Activated CD4-positive, alpha-beta memory T cell treated with anti-CD3 and anti-CD28 coated beads for 36 hours (primary cell): ENCODE measurements at places on chromosomes 1 and 21. TPM values are rescaled to one million over a fixed set of nuclear protein-coding genes. Genes with fewer than 3 reads are reported as not detected.

DNA sequence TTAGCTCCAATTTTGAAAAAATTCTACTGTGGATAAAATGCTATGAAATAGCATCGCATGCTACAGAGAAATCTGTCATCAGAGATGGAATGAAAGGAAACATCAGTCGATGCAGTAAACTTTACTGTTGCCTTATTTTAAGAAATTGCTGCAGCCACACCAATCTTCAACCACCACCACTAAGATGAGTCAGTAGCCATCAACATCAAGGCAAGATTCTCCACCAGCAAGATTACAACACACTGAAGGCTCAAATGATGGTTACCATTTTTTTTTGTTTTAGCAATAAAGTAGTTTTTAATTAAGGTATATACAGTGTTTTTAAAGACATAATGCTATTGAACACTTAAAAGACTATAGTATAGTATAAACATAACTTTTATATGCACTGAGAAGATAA is 95.6 kb upstream of the JUN start:
- DNase-seq, result no peak

Gene C1orf53
- total RNA-seq, result 0.58 TPM

Gene ARHGAP29
- 0.38 TPM for total RNA-seq

Gene MTARC2
- total RNA-seq, result not detected

DNA sequence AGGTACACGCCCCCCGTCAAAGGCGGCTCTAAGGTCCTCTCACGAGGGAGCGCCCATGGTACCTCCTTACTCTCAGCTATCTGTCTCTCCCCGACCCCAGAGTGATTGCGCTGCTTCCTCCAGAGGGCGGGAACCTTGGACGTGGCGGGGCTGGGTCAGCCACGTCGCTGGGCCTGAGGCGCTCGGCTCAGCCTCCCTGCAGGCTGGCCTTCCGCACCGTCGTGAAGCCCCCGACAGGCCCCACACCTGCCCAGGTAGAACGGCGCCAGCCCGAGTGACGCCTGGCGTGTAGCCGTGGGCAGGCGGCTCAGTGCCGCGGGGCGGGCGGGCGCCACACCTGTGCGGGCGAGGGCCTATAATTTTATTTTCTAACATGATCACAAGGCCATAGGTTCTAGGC is 122.2 kb upstream of the BEND5 start:
- DNase-seq, result no peak

DNA sequence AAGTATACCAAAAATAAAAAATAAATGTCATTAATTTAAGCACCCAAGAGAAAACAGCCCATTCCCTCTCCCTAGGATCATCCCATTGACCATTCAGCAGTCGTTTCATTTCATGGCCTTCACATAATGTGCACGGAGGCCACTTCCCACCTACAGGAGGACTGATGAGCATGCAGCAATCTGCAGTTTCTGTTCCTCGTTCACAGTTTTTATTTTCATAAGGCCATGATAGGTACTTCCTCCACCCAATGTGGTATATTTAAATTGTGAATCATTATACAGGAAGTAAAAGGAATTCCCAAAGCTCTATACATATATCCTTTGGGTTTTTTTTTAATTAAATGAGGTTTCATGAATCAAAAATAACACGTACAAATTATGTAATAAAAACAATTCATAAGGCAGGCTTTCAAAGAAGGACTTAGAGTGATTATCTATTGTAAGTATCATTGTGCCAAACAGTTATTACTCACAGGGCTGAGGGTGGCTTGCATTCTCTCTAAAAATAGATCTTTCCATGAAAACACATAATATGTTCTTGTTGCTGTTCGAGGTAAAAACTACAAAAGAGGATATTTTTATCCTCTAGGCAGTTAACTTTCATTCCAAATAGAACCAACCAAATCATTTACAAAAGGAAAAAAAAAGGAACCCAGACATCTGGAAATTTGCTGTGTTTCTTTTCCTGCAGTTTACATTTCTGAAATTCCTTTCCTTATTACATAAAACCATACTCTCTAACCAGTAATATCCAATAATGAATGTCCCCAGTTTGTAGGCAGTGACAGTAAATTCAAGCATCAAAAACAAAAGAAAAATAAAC is 27.5 kb upstream of the SLC44A3 start:
- no peak for DNase-seq

GRCh38 chr21:29939104-29939923 is 482 bp downstream of the GRIK1 start:
- DNase-seq, result no peak

DNA sequence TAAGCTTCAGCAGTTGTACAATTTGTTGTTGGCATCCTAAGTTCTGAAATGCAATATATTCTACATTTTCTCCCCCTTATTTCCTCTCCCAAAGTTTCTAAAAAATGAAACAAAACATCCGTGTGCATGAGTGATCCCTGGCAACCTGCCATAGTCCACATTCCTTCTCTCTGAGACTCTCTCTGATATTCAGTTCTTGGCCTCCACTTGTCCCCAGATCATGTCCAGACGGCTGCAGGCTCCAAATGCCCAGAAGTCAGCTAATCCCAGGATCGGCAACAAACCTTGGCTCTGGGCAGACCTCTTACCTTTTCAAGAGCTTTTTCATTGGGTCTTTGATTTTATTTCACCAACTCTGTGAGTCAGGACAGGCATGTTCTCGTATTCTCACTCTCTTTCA is 187.8 kb downstream of the ETS2 start:
- DNase-seq, result no peak

DNA sequence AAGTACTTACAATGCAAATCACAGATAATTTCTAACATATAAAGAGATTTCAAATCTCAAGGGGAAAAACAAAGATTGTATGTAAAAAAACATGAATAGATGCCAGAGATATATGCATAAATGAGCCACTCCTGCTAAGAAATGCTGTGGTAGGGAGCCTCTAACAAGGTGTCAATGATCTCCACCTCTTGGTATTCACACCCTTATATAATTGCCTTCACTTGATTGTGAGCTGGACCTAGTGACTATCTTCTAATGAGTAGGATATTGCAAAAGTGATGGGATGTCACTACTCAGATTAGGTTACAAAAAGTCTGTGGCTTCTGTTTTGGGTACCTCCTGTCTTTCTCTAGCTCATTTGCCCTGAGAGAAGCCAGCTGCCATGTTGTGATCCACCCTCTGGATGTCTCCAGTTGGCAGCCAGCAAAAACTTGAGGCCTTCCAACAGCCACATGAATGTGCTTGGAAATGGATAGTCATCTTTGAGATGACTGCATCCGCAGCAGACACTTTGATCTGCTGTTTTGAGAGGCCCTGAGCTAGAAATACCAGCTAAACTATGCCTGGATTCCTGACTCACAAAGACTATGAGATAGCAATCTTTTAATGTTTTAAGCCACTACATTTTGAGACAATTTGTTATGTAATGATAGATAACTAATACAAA is 196.1 kb upstream of the FGGY start:
- no peak for DNase-seq

DNA sequence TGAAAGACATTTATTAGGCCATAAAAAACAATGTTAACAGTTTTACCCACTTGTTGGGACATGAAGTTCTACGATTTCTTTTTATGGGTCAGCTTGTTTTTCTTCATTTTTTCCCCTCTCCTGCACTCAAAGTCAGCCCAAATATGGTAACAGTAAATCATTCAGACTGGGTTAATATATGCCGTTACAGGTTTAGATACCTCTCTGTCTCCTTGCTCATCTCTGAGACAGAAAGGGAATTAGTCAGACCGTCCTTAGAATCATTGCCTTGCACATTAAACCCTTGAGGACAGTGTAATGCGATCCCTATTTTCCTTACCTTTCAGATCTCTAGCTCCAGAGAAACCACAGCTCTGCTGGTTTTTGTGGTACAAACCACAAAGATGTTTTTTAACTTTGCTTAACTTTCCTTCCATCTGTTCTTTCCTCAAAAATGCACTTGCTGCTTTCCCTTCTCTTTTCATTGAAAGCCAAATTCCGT is 613.3 kb downstream of the PLPP3 start:
- no peak for DNase-seq

DNA sequence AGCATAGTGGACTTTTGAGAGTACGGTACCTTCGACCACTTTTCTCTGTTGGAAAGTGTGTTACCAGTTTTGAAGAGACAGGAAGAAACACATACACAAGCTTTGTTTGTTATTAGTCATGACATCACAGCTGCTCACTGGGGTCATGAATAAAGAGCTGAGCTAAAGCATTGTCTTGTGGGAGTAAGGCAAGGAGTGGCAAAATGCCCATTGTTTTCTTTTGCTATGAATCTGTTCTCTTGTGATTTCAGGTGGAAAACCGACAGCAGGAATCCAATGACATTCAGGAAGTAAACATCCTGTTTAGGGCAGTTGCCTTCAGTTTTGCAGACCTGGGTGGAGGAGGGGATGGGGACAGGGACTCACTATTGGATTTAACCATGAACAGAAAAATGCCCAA is 66.2 kb downstream of the RGL1 start:
- DNase-seq, result no peak

- no peak for DNase-seq
Measured at GRCh38 chr1:145942871-145943270, 14.9 kb downstream of the LIX1L start.

GRCh38 chr1:1779691-1780597 is 1.7 kb upstream of the NADK start:
- peak; percentile 82 for DNase-seq

Gene LRRC38
- not detected for total RNA-seq

Gene KCNK1
- 5.0 TPM for total RNA-seq

DNA sequence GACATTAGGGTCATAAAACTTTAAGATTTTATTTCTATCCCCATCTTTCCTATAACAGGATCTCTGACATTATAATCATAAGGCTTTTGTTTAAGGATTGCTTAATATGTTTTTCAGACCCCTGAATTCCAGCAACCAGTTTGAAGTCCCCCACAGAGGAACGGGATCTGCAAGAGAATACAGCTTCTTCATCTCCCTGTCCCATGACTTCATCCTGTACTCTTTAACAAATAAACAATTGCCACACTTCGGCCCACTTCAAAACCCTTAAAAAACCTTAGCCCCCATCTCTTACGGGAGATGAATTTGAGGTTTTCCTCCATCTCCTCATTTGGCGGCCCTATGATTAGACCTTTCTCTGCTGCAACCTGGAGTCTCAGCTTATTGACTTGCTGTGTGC is 35.8 kb downstream of the TESK2 start:
- no peak for DNase-seq
